ENCODE measurements at places on chromosomes 3 and 15.

GRCh38 chr3:17752876-17753631 lies 10.6 kb upstream of the TBC1D5 start:
- DNase-seq = no peak

GRCh38 chr15:51842852-51843737 lies 13.6 kb downstream of the TMOD3 start:
- no peak for DNase-seq

DNA sequence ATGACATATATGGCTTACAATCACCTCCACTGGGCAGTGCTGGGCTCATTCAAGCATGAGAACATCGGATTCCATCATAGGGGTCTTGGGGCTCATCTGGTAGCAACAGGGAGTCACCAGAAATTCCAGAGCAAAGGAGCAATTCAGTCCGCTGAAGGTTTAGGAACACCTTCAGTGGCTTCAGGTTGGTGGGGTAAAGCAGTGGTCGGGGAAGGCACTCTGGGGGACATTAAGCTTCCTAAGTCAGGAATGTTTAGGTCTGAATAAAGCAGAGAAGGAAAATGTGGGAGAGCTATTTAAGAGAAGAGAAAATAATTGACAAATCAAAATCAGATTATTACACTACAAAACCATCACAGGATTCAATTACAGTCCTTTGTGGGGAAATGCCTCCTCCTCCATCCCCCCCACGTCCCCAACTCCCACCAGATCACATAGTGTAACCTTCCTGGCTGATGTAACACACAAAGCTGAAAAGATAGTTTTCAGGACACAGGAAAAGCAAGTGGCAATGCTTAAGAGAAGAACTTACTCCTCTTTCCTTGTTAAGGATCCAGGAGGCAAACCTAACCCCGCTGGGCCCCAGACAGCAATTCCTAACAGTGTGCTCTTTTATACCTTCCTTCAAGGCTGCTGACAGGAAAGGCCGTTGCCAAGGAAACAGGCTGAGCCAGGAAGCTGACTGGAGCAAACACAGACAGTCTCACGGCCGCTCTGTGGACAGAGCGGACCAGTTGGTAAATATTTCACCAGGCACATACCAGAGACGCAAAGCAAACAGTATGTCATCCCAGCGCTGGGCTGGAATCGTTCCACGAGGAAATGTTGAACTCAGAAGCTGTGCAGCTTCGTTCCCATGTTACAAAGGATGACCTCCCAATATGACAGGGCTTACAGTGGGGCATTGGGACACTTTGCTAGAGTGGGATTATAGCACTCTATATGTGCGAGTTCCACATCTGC lies 57.5 kb upstream of the LMCD1 start:
- peak; percentile 53 for DNase-seq

DNA sequence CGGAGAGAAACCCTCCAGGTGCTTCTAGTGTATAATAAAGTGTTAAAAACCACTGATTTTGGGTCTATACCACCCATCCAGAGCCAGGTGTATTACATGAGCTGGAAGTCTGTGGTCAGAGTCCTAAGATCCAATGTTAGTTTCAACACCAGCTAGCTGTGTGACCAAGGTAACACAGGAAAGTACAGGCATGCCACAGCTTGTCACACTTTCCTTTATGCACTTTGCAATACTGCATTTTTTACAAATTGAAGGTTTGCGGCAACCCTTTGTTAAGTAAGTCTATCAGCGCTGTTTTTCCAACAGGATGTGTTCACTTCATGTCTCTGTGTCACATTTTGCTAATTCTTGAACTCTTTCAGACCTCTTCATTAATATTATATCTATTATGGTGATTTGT lies 201.3 kb upstream of the PRICKLE2 start:
- no peak for DNase-seq

Measured in NCI-H1092 (cell line).